Left ventricle myocardium inferior (tissue), 1 donor: ENCODE measurements at places on chromosomes 2 and 18. TPM values are rescaled to one million over a fixed set of nuclear protein-coding genes. Genes with fewer than 3 reads are reported as not detected.

DNA sequence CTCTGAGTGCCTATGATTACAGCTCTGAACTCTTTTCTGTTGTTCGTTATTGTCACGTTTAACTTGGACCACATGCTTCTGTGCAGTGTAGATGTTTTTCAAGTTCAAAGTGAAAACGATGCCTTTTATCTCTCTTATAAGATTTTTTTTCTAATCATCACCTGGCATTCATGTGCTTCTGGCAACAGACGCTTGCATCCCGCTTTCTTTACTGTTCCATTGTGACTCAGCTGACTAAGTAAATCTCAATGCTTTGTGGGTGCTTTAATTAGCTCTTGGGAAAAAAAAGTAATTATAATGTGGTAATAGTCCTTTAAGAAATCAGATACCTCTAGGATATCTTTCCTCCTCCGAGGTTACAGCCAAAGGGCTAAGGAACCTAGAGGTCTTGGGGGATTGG, 31.2 kb upstream of the RMP24 start:
- no peak for DNase-seq

GRCh38 chr2:58202404-58202803, 38.7 kb downstream of the FANCL start:
- DNase-seq = no peak

- DNase-seq = no peak
Observed at GRCh38 chr2:25480561-25480960, 138.8 kb upstream of the DNMT3A start.

The EFHD1 gene
- total RNA-seq = 29.7 TPM

DNA sequence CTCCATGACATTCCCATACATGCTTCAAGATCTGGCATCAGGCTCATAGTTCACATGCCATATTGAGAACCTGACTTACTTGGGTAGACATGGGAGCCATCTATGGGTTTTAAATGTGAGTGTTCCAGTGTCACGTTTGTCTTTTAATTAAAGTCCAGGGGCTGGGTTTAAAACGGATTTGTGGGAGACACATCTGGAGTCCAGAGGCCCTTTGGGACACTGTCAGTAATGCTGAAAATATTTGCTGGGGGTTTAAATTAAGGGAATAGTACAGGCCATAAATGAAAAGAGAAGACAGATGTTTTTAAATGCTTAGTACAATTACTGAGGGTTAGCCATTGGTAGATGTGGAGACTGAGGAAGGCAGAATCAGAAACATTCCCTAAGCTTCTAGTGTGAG, 478.0 kb downstream of the PID1 start:
- DNase-seq = no peak

DNA sequence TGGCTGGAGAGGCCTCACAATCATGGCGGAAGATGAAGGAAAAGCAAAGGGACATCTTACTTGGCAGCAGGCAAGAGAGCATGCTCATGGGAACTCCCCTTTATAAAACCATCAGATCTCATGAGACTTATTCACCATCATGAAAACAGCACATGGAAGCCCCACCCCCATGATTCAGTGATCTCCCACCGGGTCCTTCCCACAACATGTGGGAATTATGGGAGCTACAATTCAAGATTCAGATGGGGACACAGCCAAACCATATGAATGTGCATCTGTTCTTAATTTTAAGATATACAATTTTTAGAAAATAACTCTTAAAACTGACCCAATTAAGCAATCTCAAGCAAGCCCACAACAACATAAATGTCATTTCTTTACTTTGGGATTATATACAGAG, 12.6 kb downstream of the C18orf63 start:
- no peak for DNase-seq

GRCh38 chr2:116223912-116224311, 1590.6 kb upstream of the DDX18 start:
- no peak for DNase-seq

The CFAP65 gene
- not detected for total RNA-seq

GRCh38 chr2:46970334-46971288, 55.0 kb upstream of the MCFD2 start:
- peak; percentile 27 for DNase-seq

- DNase-seq = no peak
Observed at GRCh38 chr2:118539290-118539689, 308.2 kb downstream of the EN1 start.

The CD226 gene
- total RNA-seq = 0.91 TPM

GRCh38 chr2:74862020-74862964, 28.4 kb downstream of the HK2 start:
- DNase-seq = no peak
